ENCODE measurements at places on chromosomes 1 and 21.
A peak's percentile ranks its signal among the peaks of the same experiment; 100 is the strongest.

- DNase-seq, result no peak
Measured at GRCh38 chr1:3504822-3505153, 50.3 kb downstream of the ARHGEF16 start.

- no peak for DNase-seq
Measured at GRCh38 chr1:106876384-106876783, 180.1 kb upstream of the PRMT6 start.

- DNase-seq, result no peak
Measured at GRCh38 chr1:17624611-17625233, 85.2 kb downstream of the ARHGEF10L start.

- no peak for DNase-seq
Measured at GRCh38 chr1:5119366-5120234, 465.2 kb downstream of the AJAP1 start.

DNA sequence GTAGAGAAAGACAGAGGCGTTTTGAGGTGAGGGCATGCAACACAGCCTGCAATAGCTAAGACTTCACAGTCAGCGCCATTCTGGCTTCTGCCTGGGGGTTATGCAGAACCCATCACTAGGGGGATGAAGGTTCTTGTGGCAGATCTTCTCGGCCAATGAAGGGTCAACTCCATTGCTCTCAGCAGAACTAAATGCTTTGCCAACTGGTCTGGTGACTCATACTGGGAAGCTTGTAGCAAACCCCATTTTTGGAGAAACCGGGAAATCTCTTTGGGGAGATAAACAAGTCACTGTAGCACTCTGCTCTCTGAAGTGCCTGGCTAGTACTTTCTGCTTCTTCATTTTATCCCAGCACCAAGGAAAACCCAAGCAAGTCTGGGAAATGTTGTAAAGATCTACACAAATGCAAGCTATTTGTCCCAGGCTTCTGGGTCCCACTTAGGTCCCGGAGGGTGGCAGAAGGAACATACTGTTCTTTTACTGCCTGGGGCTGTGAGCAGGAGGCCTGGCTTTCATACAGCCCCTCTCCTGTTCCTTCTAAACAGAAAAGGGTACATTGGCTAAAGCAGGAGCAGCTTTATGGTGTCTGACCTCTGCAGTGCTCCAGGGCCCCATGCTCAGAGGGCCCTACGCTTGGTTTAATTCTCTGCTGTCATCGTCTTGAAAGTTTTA lies 28.8 kb downstream of the SHISA4 start:
- no peak for DNase-seq

GRCh38 chr1:99264201-99265021 lies at the start of gene PLPPR4:
Gene PLPPR4, plus strand, starts transcription at chr1:99264492. Its CDS starts 102 bp downstream, at chr1:99264594.
- DNase-seq, result peak; percentile 17

- DNase-seq, result no peak
Measured at GRCh38 chr1:38831731-38832369, 27.7 kb downstream of the RRAGC start.

DNA sequence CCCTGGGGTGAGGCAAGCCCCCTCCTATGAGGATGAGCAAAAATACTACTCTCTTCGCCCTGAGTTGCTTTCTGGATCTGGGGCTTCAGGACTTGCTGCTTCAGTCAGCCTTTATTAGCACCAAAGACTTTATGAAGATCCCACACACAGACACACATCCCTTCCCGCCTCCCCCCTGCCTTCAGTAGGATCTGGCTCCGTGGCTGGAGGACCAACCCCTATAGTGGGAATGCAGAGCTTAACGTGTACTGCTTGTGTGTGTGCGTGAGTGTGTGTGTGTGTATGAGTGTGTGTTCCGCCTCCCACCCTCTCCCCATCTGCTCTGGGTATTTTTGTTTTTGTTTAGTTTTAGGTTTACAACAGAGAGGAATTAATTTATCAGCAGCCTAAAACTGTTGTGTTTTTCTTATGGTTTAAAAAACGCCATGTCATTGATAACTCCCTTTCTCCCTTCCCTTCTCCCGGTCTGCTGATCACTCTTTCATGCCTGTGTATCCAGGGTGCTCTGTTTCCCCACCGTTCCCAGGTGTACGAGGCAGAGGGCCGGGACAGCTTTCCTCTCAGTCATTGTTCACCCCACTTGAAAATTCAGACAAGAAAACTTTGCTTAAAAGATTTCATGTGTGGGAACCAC lies 27.5 kb upstream of the ZFP69B start:
- no peak for DNase-seq

GRCh38 chr1:181126871-181127587 lies 38.5 kb downstream of the IER5 start:
- DNase-seq, result peak; percentile 77

GRCh38 chr1:46691997-46692790 lies 20.5 kb downstream of the TEX38 start:
- DNase-seq, result no peak

DNA sequence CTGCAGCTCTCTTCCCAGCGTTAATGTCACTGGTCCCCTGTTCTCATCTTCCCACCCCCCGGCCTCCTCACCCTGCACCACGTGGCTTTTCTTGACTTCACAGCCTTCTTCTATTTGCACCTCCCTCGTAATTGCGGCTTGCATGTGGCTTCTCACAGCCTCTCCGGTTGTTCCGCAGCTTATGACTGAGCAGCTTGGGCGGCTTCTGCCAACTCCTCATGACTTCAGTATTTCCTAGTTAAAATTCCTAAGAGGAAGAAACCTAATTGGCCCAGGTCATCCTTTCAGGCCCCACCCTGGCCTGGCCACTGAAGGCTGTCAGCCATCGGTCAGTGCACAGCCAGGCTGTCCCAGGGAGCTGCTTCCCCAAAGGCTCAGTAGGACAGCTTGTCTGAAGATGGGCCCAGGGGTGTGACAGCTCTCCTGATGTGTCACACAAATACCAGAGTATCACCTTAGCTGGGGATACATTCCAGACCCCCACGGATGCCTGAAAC lies 8.6 kb upstream of the RERE start:
- DNase-seq, result no peak

DNA sequence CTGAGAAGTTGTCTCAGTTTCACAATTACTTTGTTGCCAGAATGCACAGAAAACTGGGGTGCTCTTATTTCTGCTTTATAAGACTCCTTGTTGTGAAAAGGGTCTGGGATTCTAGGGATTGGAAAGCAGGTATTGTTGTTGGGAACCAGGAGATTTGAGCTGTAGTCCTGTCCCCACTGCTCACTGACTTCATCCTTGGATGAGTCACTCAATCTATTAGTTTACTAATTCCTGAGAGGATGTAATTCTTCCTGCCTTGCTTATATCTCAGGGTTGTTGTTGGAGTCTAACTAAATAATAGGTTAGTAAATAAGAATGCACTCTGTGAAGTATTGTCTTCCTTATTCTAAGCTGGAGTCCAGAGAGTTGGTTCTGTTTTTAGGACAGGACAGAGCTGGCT lies 172.5 kb upstream of the GALNT2 start:
- no peak for DNase-seq

- DNase-seq, result peak; percentile 73
Measured at GRCh38 chr1:184691719-184692324, 62.8 kb downstream of the EDEM3 start.

GRCh38 chr21:37119421-37120218 lies 46.6 kb downstream of the TTC3 start:
- DNase-seq, result no peak

All from NCI-H2081 (cell line).